ENCODE measurements at places on chromosomes 16 and 17.

DNA sequence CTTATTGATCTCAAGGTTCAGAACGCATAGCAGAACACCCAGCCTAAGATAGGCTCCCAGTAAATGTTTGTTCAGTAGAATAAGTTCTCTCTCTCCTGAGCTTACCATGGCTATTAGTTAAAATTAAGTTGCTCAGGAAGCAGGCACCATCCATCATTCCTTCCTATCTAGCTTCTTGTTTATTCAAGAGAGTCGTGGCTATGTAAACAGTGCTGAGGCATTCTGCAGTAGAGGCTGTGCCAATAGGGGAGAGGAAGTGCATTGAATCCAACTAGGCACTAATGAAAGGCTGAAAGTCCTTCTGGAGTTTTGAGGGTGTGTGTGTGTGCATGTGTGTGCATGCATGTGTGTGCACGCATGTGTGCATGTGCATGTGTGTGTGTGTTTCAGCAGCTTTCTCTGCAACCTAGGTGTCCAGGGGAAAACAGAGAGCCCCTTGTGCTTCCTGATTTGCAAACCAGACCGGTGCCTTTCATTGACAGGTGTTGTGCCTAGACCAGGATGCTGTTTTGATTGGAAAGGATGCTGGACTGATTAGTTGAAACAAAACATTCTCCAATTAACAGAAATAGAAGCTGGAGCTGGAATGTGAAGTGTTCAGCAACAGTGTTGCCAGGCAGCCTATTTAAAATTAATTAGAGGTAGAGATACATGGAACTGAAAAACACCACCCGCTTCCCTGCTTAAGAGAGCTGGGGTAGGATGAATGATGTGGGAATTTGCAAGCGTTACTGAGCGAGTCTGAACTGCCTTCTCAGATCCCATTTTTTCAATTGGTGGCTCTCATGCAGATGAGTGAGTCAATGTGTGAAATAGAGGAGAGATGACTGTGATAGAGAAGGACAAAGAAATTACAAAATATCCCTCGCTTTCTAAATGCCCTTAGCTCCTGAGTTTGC lies 103.3 kb upstream of the CLEC3A start:
- H3K4me3 ChIP-seq, result no peak overlapping the region
- no peaks in the 10 kb centered on the region for H3K4me1 ChIP-seq
- H3K27me3 ChIP-seq, result peaks cover under 1% of the 10 kb centered on the region
- DNase-seq, result no peak

GRCh38 chr16:89334988-89335802 lies 117.7 kb downstream of the ZNF778 start:
- H3K27me3 ChIP-seq, result no peaks in the 10 kb centered on the region
- H3K27ac ChIP-seq, result peak overlapping the region; percentile 45
- no peak for DNase-seq
- H3K4me3 ChIP-seq, result no peak overlapping the region
- H3K4me1 ChIP-seq, result peaks cover 53% of the 10 kb centered on the region

- H3K4me1 ChIP-seq, result peaks cover 13% of the 10 kb centered on the region
- H3K27ac ChIP-seq, result no peak overlapping the region
Observed at GRCh38 chr17:78648293-78648692, 71.1 kb upstream of the DNAH17 start.

- H3K36me3 ChIP-seq, result no peaks in the 10 kb centered on the region
- no peak overlapping the region for H3K27ac ChIP-seq
- no peaks in the 10 kb centered on the region for H3K27me3 ChIP-seq
- H3K4me1 ChIP-seq, result no peaks in the 10 kb centered on the region
Observed at GRCh38 chr17:12958786-12959185, 59.0 kb downstream of the ELAC2 start.

GRCh38 chr17:20071824-20072691 lies 62.9 kb downstream of the SPECC1 start:
- no peak for DNase-seq
- no peak overlapping the region for H3K27ac ChIP-seq
- no peaks in the 10 kb centered on the region for H3K36me3 ChIP-seq
- peaks cover 25% of the 10 kb centered on the region for H3K4me1 ChIP-seq
- no peak overlapping the region for H3K4me3 ChIP-seq

- H3K4me3 ChIP-seq, result no peak overlapping the region
- no peak for DNase-seq
- H3K36me3 ChIP-seq, result no peaks in the 10 kb centered on the region
- H3K27ac ChIP-seq, result no peak overlapping the region
- H3K27me3 ChIP-seq, result peaks cover 4% of the 10 kb centered on the region
Observed at GRCh38 chr17:3033248-3033640, 30.2 kb downstream of the OR1D5 start.

GRCh38 chr17:13182450-13182849 lies 164.6 kb upstream of the ELAC2 start:
- H3K36me3 ChIP-seq, result no peaks in the 10 kb centered on the region
- H3K4me1 ChIP-seq, result no peaks in the 10 kb centered on the region
- no peak for DNase-seq
- no peak overlapping the region for H3K4me3 ChIP-seq
- no peaks in the 10 kb centered on the region for H3K27me3 ChIP-seq

Measured in activated naive CD8-positive, alpha-beta T cell treated with anti-CD3 and anti-CD28 coated beads, Interleukin-2, amount 10 ng/mL, durations not matched to agents 7 days and 5 days (primary cell).